ENCODE measurements at places on chromosomes 7 and 10.
A peak's percentile ranks its signal among the peaks of the same experiment; 100 is the strongest.

DNA sequence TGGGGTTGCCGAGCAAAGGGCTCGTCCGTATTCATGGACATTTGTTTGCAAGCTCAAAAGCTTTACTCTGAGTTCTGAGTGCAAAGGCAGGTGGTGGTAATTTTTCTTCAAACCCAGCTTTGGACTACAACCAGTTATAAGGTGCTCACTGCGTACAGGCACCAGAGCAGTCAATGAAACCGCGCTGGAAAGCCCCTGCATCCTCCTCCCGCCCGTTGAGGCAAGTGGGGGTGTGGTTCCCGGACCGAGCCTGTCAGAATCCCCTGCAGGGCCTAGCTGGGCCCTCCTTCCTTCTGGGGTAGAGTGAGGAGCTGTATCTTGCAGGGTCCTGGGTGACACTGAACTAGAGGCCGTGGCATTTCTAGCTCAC is 22.3 kb downstream of the AMZ1 start:
- DNase-seq, result peak; percentile 69

GRCh38 chr7:3598854-3599253 is 297.8 kb downstream of the SDK1 start:
- DNase-seq, result no peak

GRCh38 chr10:22554461-22555182 is 159.8 kb downstream of the PIP4K2A start:
- DNase-seq, result no peak

- no peak for DNase-seq
Measured at GRCh38 chr10:120776442-120776841, 74.7 kb upstream of the WDR11 start.

GRCh38 chr7:129775695-129776361 is 164.3 kb downstream of the NRF1 start:
- no peak for DNase-seq

DNA sequence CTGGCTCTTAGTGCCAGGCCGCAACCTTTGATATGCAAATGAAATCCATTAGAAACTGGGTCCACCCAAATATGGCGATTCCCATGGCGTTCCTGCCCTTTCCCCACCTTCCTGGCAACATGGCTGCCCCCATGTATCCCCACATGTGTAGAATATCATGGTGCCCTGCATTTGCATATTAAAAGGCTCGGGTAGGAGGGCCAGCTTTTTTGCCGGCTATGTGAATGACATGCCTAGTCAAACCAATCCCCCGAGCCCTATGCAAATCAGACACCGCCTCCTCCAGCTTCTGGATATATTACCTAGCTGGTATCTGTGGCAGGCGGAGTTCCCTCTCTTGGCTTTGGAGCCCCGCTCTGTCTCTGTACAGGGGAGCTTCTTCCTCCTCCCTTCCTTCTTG is 18.3 kb downstream of the MMS19 start:
- DNase-seq, result no peak

DNA sequence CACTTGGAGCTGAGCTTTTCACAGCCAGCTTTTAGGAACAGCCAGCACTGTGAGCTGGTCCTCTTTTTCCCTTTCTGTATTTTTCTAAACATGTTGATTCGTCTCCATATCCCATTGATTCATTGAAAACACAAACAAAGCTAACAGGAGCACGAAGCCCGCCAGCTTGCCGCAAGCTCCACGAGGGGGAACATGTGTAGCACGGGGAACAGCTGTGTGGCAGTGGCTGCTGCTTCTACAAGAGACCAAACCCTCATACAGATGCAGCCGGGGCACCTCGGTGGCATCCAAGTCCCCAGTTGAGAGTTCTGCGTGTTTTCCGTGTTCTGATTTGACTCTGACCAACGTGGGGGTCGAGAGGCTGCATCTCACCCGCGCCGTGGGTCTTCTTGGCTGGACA is 80.8 kb upstream of the SH2B2 start:
- DNase-seq, result no peak

- DNase-seq, result no peak
Measured at GRCh38 chr10:103145046-103145445, 48.0 kb downstream of the NT5C2 start.

DNA sequence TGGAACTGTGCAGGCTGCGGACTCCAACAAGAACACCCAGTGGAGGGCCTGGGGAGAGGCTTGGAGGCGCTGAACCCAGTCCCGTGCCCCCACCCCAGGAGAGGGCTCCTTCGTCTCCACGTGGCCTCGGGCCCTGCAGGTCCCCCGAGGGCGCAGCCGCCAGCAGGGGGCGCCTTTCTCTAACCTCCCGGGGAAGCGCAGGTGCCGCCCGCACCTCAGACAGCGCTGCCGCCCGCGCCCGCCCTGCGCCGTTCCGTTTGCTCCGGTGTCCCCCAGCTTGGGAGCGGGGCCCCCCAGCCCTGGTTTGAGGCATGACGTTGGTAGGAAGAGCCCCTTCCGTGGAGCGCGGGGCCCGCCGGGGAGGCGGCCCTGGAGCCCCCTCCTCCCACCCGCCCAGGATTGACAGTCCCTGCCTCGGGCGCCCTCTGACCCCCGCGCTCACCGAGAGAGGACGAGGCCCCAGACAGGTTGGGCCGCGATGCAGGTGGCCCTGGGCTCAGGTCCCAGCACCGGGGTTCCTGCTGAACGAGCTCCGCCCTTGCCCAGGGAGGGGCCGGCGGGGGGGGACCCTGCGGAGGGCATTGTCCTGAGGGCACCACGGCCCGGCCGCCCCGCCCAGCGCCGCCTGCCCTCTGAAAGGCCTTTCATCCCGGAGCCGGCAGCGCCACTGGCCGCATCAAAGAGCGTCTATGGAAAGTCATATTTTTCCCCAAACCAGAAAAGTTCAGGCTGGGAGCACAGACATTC is 42.8 kb downstream of the FOXL3 start:
- DNase-seq, result peak; percentile 85

GRCh38 chr10:96660297-96660696 is 60.0 kb downstream of the PIK3AP1 start:
- no peak for DNase-seq

DNA sequence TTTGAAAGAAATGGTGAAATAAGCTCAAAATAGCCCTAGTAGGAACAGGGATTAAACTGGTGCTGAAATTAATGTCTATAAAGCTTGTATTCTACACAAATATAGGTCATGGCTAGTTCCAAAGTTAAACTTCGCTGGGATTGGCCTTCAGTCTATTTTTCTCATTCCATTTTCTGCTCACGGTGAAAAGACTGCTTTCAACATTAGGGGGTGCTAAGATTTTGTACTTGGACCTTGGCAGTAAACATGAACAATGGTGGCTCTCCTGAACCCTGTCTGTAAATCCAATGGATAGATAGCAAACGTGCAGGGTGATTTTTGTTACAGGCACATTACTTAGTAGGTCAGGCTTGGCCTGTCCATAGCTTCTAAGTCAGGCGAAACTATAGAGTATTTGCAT is 36.0 kb upstream of the RSU1 start:
- peak; percentile 25 for DNase-seq

DNA sequence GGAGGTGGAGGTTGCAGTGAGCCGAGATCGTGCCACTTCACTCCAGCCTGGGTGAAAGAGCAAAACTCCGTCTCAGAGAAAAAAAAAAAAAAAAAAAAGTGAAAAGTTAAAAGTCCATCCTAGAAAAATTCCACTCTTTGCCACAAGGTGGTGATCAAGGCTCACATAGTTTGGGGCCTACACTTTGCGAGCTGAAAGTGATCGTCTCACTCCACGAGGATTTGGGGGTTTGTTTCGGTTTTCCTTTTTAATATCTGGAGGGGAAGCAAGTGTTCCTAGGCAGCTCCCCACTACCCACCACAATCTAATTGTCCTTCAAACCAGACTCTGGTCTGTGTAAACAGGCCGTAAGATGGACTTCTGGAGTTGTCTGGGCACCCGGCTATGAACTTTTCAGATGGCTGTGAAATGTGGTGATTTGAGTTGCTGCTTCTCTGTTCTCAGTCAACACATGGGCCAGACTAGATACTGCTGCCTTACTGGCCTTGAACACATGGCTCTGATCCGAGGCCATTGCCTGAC is 27.1 kb downstream of the PRLHR start:
- DNase-seq, result peak; percentile 74

DNA sequence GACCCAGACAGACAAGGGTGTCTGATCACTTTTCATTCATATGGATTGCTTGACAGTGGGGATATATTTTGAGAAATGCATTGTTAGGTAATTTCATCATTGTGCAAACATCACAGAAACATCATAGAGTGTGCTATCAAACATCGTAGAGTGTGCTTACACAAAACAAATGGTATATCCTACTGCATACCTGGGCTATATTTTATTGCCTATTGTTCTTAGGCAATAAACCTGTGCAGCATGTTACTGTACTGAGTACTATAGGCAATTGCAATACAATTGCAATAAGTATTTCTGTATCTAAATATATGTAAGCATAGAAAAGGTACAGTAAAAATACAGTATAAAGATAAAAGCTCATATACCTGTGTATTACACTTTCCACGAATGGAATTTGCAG is 319.1 kb downstream of the KIF20B start:
- DNase-seq, result no peak

DNA sequence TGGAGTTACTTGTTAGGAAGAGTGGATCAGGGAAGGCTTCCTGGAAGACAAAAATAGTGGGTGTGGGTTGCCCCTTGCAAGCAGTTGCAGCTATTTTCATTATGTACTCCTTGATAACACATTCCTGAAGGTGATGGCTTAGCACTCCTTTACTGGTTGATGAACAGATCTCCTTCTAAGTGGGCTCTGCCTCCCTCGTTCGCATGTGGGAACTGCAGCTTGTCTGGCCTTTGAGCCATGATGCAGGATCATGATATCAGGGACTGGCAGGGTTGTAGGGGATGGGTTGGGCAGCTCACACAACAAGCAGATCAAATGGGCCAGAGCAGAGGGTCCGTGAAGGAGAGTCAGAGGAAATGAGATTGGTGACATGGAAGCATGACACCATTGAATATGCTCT is 28.8 kb upstream of the LRRC4 start:
- DNase-seq, result no peak

GRCh38 chr7:34187798-34188307 is 282.5 kb downstream of the BMPER start:
- no peak for DNase-seq

DNA sequence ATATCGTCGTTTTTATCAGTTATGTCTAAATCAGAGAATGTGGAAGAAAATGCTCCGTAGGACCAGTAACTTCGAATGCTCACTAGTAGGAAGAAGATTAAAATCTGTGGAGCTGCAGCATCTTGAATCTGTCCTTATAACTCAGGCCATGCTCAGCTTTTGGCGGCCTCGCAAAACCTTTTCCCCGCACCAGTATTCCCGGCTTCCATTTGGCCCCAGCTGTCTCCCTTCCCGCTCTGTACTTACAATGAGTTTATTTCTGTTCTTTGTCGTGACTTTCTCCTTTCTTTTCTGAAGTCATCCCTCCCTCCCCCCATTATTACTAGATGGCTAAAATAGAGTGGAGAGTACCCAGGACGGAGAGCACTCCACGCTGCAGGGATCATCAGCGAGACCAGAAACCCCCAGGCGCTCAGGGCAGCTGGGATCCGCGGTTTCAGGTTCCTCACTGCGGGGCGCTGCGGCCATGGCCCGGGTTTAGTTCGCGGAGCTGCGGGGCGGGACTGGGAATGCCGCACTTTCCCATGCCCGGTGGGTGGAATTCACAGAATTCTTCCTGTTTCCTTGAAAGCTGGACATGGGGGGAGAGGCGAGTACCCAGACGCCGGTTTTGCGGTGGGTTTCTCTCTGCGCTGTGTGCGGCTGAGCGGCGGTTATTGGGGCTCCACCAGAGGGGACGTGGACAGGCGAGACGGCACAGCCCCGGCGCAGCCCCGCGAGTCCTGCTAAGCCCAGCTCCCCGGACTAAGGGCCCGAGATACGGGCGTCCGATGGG is 183.5 kb downstream of the POM121L12 start:
- no peak for DNase-seq

DNA sequence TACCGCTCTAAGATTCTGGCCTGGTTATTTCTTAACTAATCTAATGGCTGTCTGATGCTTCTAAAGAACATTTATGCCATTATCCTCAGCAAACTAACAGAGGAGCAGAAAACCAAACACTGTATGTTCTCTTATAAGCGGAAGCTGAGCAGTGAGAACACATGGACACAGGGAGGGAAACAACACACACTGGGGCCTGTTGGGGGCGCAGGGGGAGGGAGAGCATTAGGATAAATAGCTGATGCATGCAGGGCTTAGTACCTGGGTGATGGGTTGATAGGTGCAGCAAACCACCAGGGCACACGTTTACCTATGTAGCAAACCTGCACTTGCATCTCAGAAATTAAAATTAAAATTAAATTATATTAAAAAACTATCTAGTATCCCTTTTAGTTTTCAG is 853.5 kb downstream of the GATA3 start:
- no peak for DNase-seq

GRCh38 chr7:36613031-36613614 is 111.2 kb downstream of the AOAH start:
- DNase-seq, result no peak

DNA sequence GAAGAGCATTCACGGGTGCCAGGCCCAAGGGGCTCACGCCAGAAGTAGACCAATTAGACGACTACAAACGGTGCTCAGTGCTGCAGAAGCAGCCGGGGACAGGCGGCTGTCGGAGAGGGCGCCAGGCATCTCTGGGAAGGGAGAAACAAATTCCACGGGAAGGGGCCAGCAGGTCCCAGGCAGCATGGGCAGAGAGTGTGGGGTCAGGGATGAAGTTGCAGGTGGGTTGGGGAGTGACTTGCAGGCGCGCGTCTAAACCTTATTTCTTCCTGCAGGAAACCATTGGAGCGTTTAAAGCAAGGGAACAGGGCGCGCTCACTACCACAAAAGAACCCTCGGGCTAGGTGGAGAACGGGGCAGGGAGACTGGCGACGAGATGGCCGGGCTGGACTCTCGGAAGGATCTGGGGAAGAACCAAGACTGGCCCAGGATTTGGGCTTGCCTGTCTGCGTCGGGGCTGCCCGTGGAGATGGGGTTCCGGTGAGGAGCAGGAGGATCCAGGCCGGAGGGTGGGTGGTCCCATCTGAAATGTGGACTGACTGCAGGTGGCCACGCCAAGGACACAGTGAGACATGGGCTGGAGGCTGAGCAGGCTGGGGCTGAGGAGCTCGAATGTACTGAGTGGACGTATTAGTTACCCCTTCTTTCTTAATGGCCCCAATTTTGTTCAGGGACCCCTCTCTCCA is 116.3 kb upstream of the DIP2C start:
- no peak for DNase-seq

- DNase-seq, result no peak
Measured at GRCh38 chr7:67671006-67671548, 674.4 kb downstream of the TYW1 start.

DNA sequence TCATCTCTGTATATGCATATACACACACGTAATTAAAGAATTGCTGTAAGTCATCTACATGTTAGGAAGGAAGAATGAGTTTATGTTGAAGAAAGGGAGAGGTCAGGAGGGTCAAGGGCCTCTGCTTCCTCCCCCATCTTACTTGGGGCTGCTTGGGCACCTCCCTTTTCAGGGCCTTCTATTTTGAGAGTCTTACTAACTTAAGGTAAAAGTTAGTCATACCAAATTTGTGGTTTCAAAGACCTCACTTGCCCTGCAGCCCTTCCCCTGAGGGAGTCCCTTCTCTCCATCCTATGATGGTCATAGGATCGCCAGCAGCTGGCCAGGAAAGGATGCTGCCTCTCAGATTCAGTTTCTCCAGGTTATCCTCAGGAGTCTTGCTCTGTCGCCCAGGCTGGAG is 2.6 kb downstream of the PLEKHS1 start:
- DNase-seq, result no peak

Measured in CD4-positive, alpha-beta T cell treated with Interleukin-2 at 100 ng/mL for 4 hours (primary cell).